ENCODE measurements at places on chromosomes 7 and 10. TPM values are rescaled to one million over a fixed set of nuclear protein-coding genes. Genes with fewer than 3 reads are reported as not detected.

RAPGEF5 gene
- 90.9 TPM for total RNA-seq

CCDC201 gene
- not detected for total RNA-seq

ACTR3C gene
- 5.3 TPM for total RNA-seq

HK1 gene
- total RNA-seq: 114 TPM

MNX1 gene
- not detected for total RNA-seq

EVX1 gene
- total RNA-seq: not detected

MMD2 gene
- 2.4 TPM for total RNA-seq

NUTM2D gene
- 6.9 TPM for total RNA-seq

HTR7 gene
- total RNA-seq: 14.3 TPM

NAT16 gene
- 0.82 TPM for total RNA-seq

GRCh38 chr7:105256761-105257231 lies 131.9 kb downstream of the SRPK2 start:
- DNase-seq: no peak

- no peak for DNase-seq
Measured at GRCh38 chr7:105178928-105179541, 165.0 kb downstream of the KMT2E start.

DNA sequence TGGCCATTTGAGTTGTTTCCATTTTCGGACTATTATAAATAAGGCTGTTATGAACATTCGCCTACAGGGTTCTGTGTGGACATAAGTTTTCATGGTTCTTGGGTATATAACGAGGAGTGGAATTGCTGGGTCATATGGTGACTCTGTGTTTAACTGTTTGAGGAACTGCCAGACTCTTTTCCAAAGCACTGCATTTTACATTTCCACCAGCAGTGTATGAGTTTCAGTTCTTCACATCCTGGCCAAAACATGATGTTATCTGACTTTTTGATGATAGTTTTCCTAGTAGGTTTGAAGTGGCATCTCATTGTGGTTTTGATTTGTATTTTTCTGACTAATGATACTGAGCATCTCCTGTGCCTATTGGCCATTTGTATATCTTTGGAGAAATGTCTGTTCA lies 5.4 kb downstream of the SUV39H2 start:
- no peak for DNase-seq

DNA sequence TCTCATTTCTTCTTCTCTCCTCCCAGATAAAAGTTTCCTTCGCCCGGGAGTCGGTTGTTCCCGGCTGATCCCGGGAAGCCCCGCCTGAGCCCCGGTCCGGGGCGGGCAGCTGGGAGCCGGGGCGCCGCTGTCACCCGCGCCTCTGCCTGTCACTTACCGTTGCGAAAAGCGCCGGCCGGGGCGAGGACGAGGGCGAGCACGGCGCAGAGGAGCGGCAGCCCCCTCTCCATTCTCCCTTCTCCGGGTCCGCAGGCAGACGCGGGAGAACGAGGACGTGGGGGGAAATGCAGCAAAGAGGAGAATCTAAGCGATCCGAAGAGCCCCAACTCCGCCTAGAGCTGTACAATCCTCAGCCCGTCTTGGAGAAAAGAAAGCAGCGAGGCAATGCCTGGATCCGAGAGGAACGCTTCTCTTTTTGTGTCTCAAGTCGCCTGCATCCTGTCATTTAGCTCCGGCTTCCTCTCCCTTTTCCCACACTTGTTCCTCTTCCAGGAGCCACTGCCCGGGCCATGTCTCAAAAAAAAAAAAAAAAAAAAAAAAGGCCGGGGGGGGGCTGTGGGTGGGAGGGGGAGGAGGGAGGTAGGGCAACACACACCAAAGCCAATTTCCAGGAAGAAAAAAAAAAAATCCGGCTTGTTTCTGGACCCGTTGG lies at the start of gene NRP1:
Gene NRP1, minus strand, starts transcription at position 515 of the 652 bp plus-strand sequence. Its CDS starts 285 bp downstream, at position 230.
- DNase-seq: peak; percentile 51

- no peak for DNase-seq
Measured at GRCh38 chr7:42931447-42931833, 534 bp downstream of the PSMA2 start.

GRCh38 chr10:99329304-99329553 lies at the start of gene CNNM1:
TSS of gene CNNM1 (plus strand) at chr10:99329356. CDS start at chr10:99329388, 32 bp downstream.
- peak; percentile 35 for DNase-seq

GRCh38 chr10:129956876-129957673 lies 7.0 kb downstream of the EBF3 start:
- DNase-seq: no peak

DNA sequence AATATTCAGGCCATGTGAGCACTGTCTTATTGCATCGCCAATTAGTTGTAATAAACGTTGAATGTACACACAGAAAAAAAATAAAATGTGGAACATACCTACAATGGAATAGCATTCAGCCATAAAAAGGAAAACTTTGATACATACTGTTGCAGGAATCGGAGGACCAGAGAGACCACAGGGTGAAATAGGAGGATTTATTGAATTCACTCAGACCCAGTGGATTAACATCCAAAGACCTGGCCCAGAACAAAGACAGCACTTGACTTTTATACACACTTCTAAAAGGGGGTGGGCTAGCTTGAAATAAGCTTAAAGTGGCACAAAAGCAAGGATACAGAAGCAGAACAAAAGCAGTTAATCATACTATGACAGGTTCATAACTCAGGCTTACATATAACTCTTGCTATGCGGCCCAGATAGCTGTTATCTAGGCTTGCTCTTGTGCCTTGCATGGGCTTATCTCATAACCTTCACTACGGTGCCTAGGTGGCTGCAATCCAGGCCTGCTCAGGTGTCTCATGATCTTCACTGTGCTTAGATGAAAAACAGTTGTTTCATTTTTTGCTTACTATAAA lies 292.2 kb upstream of the TAC1 start:
- no peak for DNase-seq

DNA sequence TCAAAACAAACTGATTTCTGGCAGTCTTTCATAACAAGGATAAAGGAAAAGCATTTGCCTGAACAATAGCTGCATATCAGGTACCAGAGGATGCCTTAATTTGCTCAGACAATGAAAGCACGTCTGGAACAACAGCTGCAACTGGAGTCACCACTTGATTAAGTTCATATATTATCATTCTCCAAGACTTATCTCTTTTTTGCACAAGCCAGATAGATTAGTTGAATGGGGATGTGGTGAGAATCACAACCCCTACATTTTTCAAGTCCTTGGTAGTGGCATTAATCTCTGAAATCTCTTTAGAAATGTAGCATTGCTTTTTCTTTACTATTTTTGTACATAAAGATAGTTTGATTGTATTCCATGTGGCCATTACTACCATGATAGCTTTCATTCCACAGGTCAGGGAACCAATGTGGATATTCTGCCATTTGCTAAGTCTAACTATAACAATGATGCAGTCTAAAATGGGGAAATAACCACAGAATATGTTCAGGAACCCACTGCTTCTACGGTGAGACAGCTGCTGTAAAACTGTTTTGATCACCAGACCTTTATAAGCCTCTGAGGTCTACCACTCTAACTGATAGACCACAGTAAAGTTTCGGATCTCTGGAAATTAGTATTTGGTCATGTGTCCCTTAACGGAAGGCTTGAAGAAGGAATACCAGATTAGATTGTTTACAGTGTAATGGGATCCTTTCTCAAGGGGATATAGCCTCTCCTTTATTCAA lies 1176.2 kb downstream of the DNAJB9 start:
- no peak for DNase-seq

DNA sequence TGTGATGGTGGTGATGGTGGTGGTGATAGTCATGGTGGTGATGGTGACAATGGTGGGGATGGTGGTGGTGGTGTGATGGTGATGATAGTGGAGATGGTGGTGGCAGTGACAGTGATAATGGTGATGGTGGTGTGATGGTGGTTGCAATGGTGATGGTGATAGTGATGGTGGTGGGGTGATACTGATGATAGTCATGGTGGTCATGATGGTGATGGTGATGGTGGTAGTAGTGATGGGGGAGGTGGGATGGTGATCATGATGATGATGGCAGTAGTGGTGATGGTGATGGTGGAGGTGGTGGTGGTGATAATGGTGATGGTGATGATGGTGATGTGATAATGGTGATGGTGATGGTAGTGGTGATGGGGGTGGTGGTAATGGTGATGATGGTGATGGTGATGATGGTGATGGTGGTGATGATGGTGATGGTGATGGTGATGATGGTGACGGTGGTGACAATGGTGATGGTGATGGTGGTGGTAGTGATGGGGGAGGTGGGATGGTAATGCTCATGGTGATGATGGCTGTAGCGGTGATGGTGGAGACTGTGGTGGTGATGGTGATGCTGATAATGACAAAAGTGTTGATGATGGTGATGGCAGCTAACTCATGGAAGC lies 4.7 kb upstream of the PWWP2B start:
- no peak for DNase-seq

- DNase-seq: no peak
Measured at GRCh38 chr7:8131694-8132605, 130.0 kb downstream of the ICA1 start.

DNA sequence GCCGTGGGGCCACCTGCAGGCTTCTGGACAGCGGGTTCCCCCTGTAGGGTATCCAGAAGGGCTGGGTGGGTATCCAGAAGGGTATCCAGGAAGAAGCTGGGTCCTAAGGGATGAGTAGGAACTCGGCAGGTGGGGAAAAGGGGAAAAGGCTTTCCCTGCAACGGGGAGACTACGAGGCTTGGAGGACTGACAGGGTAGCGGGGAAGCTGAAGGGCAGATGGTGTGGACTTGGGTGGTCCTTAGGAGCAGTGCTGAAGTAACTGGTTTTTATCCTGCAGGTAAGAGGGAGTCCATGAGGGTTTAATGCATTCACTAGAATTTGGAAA lies 525 bp downstream of the UBE2D4 start:
- no peak for DNase-seq

GRCh38 chr10:127715782-127716378 lies 21.1 kb upstream of the FOXI2 start:
- DNase-seq: peak; percentile 39

DNA sequence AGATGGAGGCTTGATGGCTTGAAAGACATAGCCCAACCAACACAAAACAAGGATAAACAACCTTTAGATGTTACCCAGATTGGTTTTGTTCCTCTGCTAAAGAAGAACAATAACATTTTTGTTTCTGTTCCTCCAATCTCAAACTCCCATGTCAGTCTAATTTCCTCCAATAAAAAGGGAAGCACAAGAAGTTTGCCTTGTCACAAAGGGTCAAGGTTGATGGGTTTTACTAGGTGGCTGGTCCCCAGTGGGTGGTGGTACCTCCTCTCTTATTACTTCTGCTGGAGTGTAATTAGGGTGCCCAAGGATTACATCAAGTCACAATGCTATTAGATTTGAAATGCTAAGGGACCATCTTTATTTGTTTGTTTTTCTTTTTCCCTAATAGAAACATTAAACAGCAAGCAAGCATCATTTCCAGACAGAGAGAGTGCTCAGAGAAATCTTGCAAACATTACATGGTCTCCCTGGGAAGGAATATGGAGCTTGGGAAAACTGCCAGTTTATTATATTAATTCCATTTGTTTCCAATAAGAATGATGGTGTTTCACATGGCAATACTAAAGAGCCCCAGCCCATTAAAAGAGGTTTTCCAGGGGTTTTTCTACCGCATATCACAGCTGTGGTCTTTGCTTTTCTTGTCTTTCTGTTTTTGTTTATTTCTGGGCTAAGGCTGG lies 78.3 kb upstream of the AOAH start:
- DNase-seq: no peak

DNA sequence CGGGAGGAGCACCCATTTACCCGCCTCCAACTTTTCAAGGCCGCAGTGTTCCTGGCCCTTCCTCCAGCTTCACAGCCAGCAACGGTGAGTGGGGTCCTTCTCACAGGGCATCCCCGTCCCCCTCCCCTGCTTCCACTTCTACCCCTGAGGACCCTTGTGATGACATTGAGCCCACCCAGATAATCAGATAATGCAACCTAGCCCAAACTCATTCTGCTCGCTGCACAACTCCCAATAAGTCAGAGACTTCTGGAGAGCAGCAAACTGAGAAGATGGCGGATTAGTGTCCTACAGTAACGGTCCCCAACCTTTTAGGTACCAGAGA lies 74.5 kb downstream of the OAT start:
- no peak for DNase-seq

- no peak for DNase-seq
Measured at GRCh38 chr7:92325173-92325572, 79.4 kb downstream of the ANKIB1 start.

DNA sequence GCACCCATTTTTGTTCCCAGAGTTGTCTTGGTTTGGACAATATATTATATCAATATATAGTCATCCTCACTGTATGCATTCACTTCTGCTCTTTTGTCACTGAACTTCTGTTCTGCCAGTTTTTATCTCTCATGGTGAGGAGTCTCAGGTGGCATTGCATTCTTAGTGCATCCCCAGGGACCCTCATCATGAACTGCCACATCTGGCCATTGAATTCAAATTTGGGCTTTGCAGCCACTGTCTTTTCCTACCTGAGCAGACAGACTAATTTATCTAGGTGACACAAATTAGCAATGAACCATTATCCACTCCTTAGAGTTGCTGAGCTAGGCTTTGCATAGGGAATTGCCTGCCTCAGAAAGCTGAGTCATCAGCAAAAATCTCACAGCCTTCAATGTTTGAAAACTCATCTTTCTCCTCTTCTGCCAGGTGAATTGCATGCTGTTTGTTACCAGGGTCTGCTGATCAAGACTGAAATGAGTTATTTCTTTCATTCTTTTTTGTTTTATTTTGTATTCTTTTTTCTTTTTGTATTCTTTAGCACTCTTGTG lies 316.8 kb upstream of the MTPN start:
- no peak for DNase-seq

GRCh38 chr7:139680676-139681462 lies 96.9 kb downstream of the HIPK2 start:
- DNase-seq: no peak

GRCh38 chr10:79139124-79139835 lies 70.5 kb downstream of the ZMIZ1 start:
- peak; percentile 57 for DNase-seq

GRCh38 chr7:30616318-30616717 lies 21.6 kb downstream of the GARS1 start:
- no peak for DNase-seq

- no peak for DNase-seq
Measured at GRCh38 chr10:114709984-114710383, 51.9 kb upstream of the ABLIM1 start.

DNA sequence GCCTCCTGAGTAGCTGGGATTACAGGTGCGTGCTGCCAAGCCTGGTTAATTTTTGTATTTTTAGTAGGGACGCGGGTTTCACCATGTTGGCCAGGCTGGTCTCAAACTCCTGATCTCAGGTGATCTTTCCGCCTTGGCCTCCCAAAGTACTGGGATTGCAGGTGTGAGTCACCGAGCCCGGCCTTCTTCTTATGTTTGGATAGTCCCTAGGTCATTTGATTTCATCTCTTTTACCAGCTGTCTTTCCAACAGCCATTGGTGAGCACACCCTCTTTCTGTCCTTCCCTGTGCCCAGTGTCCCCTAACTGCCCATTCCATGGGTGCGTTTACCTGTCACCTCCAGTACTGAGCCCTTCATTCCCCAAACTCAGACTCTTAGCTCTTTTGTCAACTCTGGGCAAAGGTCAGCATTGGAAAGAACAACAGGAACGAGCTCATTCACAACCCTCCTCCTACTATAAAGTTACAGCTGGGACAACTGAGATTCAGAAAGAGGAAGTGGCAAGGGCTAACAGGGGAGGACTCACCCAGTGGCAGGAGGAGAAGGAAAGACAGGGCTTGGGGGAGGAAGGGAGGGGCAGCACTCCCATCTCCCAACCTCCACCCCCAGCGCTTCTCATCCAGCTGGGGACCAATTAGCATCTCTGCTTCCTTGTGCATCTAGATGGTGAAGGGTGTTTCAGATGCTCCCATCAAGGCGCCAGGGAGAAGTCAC lies 5.6 kb downstream of the SSC4D start:
- DNase-seq: peak; percentile 33

Measured in frontal cortex (tissue), 4 donors.